ENCODE measurements at places on chromosomes 4 and X.

DNA sequence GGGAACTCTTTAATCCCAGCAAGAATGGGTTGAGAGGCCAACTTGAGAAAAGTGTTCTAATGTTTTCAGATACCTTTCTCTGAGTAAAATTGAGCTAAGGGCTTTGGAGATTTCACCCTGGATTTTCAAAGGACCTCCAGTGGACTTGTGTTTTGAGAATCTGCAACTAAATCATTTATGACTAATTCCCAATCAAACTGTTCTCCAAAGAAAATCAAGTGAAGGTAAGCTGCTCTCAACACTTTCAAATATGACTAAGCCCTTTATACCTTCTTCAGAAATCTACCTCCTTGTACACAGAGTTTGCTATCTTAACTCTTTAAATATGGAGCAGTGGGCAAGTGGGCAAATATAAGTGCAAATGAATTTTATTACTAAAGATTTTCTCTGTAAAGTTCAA lies 392.9 kb downstream of the PDGFC start:
- DNase-seq = no peak

GRCh38 chr4:154307451-154307850 lies 184.1 kb downstream of the DCHS2 start:
- DNase-seq = no peak

GRCh38 chr4:10762561-10762960 lies 78.0 kb upstream of the CLNK start:
- no peak for DNase-seq

GRCh38 chr4:184361443-184361842 lies 112.9 kb downstream of the IRF2 start:
- DNase-seq = no peak

- DNase-seq = no peak
These were observed 214.0 kb upstream of the NHS start for GRCh38 chrX:17160975-17161374.

DNA sequence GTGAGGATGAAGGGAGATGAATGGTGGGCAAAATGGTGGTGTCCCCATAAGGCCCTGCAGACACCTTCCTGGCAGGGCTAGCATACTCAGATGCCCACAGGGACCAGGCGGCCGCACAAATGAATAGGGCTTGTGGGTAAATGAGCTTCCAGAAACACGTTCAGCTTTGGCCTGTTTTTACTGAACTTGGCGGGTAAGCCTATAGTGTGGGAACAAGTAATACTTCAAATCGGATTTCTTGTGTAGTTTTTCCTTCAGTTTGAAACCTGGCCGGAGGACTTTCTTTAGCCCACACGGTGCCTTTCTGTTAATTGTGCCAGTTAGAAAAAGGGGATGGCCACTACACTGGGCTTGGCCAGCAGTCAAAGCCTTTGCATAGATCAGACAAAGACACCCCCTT lies 22.8 kb downstream of the SMS start:
- DNase-seq = no peak

- no peak for DNase-seq
These were observed 23.2 kb downstream of the NDNF start for GRCh38 chr4:121049072-121049599.

DNA sequence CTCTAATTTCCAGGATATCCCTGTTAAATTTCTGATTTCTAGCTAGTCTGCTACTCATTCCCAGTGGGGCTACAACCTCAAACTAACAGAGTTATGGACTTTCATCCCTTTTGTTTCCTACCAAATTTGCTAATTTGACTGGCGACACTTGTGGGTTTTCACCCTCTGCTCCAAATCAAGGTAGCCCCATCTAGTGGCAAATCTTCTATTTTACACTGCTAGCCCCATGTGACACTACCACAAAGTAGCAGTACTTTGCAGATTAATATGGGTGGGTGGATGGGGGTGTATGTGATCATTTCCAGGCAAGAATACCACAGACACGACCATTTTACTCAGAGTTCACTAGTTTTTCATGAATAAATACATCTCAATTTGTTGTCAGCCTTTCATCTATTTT lies 150.3 kb downstream of the MSL3 start:
- no peak for DNase-seq

DNA sequence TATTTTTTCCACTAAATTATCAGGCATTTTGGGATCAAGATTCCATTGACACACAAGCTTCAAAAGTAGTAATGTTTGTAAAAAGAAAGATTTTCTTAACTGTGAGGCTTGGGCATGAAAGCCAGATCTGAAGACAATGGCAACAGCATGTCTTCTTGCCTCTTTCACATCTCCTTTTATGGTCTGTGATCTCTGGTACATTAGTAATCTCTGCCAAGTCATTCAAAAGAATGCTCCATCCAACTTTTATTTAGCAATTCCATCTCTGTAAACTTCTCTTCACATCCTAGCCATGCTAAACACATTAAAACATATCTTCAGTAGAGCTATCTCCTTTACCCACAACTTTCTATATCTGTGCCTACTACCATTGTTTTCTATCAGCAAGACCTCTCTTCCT lies 465.4 kb downstream of the FAT4 start:
- no peak for DNase-seq

GRCh38 chrX:30373951-30374350 lies 64.8 kb upstream of the NR0B1 start:
- DNase-seq = no peak

GRCh38 chr4:143403553-143403820 lies 66.8 kb downstream of the GAB1 start:
- no peak for DNase-seq

- no peak for DNase-seq
These were observed 20.6 kb downstream of the CCNQ start for GRCh38 chrX:153578200-153578835.

DNA sequence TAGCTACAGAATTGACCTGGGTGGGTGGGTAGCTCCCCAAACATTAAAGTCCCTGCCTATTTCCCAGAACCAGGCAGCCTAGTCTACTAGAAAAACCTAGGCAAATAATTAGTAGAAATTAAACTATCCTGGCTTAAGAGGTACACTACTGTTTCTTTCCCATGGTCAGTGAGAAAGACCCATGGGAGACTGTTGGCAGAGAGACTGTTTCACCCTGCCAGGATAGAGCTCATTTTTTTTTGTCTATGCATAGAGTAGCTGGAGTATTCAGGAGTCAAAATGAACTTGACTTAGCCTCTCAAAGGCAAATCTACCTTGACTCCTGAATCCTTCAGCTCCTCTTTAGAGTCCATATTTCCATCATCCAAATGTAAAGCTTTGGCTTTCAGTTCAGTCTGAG lies 107.0 kb upstream of the AR start:
- DNase-seq = no peak

GRCh38 chr4:105075045-105075444 lies 71.6 kb upstream of the TET2 start:
- no peak for DNase-seq

DNA sequence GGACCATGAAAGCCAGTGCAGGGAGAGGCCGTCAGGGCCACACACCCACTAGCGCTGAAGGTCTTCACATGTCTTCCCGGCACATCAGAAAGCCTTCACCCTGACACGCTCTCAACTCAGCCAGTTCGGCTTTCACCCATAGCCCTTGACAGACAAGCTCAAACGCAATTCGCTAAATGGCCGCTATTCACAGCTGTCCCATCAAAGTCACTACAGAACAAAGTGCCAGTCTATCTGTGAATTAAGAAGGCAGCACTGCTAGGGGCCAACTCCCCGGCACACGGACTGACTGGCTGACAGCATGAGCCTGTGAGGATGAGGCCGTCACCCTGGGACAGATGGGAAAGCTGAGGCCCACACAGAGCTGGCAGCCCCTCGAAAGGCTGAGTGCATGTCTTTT lies 45.7 kb downstream of the ACOX3 start:
- DNase-seq = no peak

DNA sequence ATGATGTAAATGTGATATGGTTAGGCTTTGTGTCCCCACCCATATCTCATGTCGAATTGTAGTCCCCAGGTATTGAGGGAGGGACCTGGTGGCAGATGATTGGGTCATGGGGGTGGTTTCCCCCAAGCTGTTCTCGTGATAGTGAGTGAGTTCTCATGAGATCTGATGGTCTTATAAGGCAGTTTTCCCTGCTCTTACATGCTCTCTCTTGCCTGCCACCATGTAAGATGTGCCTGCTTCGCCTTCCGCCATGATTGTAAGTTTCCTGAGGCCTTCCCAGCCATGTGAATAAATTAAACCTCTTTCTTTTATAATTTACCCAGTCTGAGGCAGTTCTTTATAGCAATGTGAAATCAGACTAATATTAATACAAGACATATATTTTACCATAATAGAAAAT lies 23.9 kb downstream of the BLOC1S4 start:
- no peak for DNase-seq

DNA sequence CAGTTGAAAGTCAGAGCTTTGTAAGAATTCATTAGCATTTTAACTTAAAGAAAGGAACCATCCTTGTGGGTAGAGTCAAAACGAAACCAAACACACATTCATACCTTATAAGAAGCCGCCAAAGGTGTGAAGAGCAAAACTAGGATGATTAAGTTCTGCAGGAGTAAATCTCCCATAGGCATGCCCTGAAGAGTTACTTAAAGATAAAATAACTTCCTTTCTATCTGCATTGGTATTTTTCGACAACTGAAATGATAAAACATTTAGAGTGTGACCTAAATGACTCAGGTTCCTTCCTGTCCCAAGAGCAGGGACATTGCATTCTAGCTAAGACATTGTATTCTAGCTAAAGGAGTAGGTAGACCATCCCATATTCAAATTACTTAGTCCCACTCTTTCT lies 75.3 kb downstream of the BCOR start:
- DNase-seq = no peak

DNA sequence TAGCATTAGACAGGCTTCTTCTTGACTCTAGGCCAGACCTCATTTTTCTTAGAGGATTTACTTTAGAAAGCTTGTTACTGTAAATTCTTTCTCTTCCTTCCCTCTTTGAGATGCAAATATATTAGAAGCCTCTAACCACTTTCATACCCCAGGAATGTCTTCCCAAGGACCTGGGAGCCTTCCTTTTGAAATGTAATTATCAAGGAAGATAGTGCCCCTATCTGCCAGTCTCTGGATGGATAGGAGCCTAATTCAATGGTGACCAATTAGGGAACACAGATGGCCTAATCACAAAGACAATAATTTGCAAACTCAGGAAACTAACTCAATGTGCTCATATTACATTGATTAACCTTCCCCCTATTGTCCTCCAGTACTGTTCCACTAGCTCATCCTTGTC lies 145.6 kb upstream of the DCAF8L1 start:
- DNase-seq = no peak

- DNase-seq = no peak
These were observed 37.3 kb downstream of the SLIT2 start for GRCh38 chr4:20288846-20289512.

GRCh38 chr4:5919044-5919443 lies 26.2 kb upstream of the CRMP1 start:
- DNase-seq = no peak
